ENCODE measurements at places on chromosomes 11 and 22.

DNA sequence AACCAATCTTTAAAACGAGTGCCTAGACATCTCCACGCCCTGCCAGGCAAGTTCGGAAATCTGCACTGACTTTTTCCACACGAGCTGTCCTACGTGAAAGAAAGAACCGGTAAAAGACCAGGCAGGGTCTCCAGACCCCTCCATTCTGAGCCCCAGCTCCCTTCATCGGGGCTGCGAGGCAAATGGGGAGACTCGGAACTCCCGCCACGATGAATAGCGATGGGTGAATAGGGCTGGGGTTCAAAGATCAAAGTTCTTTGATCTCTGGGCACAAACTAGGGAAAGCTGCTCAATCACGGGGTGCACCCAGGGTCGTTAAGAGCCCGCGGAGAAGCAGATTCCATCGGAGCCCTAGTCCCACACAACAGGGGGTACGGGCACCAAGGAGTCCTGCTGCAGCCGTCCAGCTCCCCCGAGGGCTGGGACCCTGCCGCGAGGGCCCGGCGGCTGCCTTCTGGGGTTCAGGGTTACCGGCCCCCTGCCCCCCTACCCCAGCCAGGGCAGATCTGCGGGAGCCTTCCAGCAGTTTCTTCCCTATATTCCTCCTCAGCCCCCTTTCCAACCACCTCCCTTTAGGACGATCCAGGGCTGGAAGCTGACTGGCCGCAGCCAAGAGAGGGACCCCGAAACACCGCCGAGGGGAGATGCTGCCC lies 1.1 kb downstream of the LRP4 start:
- no peak for DNase-seq

DNA sequence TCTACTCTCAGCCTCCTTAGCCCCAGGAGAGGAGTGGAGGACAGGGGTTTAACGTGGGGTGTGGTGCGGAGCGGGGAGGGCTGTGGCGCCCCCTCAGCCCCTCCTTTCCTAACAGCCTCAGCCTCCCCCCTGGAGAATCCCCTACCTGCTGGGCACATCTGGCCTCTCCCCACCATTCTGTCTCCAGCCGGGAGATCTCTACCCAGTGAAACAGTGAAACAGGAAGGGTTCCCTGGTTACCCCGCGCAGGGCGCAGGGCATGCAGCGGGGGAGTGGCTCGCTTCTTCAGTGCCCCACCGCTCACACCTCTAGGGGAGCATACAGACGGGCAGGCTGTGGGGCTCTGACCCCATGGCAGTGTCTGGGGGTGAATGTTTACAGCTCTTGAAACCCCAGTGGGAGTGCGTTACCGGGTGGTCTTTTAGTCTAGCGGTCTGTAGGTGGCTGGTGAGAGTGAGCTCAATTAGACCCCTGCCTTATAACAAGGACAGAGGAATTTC lies 54.7 kb upstream of the CCDC188 start:
- DNase-seq = no peak

DNA sequence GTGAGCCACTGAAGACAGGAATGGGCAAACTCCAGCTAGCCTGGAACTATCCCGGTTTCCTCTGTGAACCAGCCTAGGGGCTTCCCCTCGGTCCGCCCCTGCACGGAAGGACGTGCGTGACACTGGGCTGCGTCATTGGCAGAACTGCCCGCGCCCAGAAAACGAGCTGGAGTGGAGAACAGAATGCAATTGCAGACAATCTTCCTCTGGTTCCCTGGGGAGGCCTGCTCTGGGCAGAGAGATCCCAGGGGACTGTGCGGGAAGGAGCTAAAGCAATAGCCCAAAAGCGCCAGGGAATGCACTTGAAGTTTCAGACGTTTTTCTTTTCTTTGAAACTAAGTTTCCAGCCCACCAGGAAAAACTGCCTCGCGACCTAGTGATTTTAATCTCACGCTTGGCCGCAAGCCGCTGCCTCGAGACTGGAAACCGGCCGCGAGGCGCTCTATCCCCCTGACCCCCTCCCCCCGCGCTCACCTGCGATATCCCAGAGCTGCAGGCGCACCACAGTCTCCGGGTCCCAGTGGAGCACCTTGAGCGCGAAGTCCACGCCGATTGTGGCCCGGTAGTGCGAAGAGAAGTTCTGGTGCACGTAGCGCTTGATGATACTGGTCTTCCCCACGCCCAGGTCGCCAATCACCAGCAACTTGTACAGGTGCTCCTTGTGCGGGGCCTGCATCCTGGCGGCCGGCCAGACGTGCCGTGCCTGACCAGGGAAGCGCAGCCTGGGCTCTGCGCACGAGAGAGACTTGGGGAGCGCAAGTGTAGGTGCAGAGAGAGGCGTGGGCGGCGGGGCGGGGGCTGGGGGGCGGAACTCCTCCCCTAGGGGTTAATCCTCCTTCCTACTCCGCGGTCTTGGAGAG lies at the start of gene RAB38:
RAB38 (minus strand) TSS at position 735 of the 860 bp plus-strand sequence; CDS start at position 676, 59 bp downstream.
- peak; percentile 56 for DNase-seq

- no peak for DNase-seq
Measured at GRCh38 chr11:66659763-66660162, 17.9 kb downstream of the RBM4B start.

DNA sequence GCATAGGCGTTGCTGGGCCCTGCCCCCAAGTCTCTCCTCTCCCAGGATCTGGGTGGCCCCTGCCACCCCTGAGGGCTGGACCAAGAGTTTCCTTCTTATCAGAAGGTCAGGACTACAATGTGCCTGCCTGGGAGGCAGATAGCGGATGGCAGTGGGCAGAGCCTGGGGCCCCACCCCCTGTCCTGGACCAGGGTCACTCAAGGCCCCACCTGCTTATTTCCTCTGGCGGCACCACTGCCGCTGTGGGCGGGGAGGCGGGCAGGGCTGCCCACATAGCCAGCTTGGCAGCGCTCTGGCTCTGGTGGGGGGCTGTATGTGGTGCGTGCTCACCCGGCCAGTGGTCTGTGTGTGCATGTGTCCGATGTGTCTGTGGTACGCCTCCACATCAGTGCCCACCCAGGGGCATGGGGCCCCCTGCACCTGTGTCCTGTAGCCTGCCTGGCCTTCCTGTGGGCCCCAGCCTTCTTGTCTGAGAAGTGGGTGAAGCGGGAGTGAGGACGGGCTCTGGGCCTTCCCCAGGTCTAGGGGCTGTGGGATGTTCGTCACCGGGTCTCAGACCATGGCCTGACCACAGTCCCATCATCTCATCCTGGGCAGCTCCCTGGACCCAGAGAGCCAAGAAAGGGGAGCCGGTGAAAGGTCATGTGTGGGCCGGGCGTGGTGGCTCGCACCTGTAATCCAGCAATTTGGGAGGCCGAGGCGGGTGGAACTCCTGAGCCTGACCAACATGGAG lies 3.0 kb downstream of the GAS2L1 start:
- DNase-seq = no peak

DNA sequence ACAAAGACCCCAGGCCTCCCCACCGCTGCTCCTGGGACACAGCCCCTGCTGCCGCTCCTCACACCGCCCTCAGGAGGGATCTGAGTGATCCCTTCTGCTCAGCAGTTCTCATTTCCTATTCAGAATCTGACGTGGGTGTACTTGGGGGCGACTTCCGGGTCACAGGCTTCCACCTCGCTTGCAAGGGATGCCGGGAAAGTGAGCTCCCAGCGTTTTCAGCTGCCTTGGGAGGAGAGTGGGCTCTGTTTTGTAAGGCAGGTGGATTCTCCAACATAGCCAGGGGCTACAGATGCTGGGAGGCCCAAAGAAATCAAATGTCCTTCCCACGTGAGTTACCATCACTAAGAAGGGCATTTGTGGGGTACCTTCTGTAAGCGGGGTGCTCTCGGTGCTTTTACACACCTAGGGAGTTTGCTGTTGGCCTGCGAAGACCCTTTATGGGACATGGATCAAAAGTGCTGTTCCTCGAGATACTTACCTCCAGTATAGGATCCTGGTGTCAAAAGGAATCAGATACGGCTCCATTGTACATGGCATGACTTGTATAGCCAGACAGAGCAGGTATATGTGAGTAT lies 9.7 kb upstream of the LRRC10B start:
- DNase-seq = no peak

DNA sequence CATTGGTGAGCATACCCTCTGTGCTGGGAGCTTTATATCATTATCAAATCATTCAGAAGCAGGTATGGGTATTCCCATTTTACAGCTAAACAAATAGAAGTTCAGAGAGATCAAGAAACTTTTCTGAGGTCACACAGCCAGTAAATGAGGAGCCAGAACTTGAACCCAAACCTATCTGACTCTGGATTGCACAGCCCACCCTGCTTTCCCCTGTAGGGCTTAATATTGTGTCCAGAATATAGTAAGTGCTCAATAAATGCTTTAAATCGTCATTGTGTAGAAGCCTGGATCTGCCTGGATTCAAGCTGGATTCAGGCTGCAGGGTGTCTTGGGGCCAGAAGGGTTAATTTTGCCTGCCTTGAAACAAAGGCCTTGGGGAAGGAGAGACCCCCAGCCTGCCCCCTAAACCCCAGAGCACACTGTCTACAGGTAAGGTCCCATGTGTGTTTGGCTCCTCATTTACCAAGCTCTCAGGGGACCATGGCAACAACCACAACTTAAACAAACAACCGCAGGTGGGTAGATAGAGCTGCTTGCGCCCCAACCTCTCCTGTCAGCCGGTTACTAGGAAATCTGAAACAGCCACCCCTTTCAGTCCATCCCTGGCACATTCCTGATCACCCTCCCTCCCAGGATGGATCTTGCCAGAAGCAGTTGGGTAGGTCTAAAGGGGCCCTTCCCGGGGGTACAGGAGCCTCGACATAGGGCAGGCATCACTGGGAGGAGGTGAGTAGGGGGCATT lies 3.0 kb upstream of the SEC14L3 start:
- DNase-seq = no peak

- DNase-seq = no peak
Measured at GRCh38 chr11:17183836-17184235, 23.9 kb downstream of the PIK3C2A start.

GRCh38 chr11:117143390-117143789 lies 697 bp upstream of the PAFAH1B2 start:
- peak; percentile 66 for DNase-seq

GRCh38 chr11:7511401-7511800 lies 2.4 kb upstream of the PPFIBP2 start:
- no peak for DNase-seq

- no peak for DNase-seq
Measured at GRCh38 chr22:40385036-40385782, 14.8 kb downstream of the SGSM3 start.

DNA sequence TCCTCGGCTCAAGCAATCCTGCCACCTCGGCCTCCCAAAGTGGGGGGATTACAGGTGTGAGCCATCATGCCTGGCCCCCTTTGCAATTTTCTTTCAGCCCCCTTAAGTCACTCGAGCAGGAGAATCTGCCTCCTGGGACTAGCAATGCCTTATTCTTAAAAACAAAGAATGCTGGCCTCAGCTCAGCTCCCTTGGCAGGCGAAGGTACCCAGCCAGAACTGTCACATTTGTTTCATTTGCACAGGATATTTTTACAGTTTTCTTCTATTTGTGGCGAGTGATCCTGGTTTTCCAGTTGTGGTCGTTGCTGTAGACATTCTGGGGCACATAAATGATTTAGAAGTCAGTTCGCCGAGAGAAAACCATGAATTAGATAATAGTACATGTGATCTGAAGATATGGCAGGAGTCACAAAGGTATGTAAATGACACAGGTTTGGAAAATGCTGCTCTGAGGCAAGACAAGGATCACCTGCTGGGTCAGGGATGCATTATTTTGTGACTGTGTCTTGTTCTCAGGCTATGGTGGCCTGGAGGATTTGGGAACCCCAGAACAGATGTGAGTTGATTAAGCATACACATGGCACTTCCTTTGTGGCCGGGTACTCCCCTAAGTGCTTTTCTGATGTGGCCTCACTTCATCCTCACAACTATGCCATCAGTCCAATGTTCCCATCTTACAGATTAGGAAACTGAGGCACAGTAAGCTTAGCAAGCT lies 51.2 kb upstream of the SLC22A12 start:
- no peak for DNase-seq

- no peak for DNase-seq
Measured at GRCh38 chr11:30106222-30107181, 89.7 kb upstream of the KCNA4 start.

- peak; percentile 77 for DNase-seq
Measured at GRCh38 chr22:36180038-36180880, 19.7 kb upstream of the APOL3 start.

DNA sequence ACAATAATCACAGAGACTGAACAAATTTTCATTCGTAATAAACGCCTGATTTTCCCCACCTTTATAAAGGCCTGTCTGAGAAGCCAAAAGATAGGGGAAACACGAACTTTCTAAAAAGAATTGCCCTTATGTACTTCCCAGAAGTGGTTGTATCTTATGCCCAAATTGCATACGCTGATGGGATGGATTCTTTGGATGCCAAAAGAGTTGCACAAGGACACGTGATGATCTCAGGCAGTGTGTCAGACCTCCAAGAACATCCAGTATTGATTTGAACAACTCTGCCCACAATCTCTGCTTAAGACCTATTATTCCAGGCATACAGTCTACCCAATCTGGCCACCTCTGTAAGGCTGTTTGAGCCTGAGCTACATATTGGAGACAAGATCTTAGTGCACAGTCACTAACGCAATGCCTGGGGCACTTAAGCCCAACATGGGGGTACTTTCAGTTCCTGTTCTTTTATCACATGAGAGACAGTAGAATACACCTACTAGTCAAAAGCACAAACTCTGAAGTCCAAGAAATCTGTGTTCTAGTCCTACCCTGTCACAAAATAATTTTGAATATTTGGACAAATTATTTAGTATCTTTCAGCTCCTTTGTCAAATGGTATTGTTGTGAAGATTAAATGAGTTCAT lies 38.9 kb downstream of the OR10A6 start:
- no peak for DNase-seq

- no peak for DNase-seq
Measured at GRCh38 chr11:117375960-117376359, 48.3 kb downstream of the CEP164 start.

DNA sequence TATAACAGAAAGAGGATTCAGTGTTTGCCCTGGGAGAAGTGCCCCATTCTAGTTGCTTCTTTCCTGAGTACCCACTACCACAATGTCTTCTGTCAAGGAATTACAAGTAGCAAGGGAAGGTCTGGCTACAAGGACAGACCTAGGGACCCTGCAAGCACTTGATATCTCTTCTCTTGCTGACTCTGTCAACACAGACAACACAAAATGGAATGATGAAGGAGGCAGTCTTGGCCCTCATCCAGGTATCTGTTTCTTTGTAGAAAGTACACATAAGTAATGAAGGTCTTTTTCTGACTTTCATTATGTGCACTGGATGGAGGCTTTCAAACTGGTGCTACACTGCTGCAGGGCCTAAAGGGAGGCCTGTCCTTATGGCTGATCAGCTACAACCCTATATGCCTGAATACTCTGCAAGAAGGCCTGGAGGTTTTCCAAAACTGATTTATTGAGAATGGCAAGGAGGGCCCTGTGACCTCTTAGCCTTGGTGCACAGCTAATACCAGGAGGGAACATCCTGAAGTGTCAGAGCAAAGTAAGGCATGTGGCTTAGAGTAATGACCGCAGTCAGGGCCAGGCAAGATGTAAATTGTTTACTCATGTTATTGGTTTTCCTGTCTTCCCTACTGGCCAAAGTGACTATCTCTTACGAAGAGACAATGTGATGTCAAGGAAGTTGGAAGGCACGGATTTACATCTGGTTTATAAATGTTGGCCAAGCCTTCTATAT lies 31.2 kb downstream of the GAB2 start:
- DNase-seq = no peak

DNA sequence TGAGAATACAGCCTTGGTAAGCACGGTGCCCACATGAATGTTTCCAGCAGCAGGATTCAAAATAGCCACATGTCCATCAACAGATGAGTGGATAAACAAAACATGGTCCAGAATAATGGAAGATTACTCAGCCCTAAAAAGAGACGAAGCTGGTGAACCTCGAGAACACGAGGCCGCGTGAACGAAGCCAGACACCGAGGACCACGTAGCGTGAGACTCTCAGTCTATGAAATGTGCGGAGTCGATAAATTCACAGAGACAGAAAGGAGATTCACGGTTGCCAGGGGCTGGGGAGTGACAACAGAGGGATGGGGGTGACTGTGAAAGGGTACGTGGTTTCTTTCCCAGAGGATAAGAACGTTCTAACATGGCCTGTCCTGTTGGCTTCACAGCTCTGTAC lies 2.9 kb upstream of the ASCL2 start:
- DNase-seq = no peak
